Eye (tissue), 1 donor: ENCODE measurements at places on chromosomes 1 and 21.
A peak's percentile ranks its signal among the peaks of the same experiment; 100 is the strongest.

GRCh38 chr1:25174730-25175612 lies 57.3 kb downstream of the SYF2 start:
- no peak for DNase-seq

- peak; percentile 33 for DNase-seq
Measured at GRCh38 chr1:164895026-164895912, 336.3 kb downstream of the PBX1 start.

DNA sequence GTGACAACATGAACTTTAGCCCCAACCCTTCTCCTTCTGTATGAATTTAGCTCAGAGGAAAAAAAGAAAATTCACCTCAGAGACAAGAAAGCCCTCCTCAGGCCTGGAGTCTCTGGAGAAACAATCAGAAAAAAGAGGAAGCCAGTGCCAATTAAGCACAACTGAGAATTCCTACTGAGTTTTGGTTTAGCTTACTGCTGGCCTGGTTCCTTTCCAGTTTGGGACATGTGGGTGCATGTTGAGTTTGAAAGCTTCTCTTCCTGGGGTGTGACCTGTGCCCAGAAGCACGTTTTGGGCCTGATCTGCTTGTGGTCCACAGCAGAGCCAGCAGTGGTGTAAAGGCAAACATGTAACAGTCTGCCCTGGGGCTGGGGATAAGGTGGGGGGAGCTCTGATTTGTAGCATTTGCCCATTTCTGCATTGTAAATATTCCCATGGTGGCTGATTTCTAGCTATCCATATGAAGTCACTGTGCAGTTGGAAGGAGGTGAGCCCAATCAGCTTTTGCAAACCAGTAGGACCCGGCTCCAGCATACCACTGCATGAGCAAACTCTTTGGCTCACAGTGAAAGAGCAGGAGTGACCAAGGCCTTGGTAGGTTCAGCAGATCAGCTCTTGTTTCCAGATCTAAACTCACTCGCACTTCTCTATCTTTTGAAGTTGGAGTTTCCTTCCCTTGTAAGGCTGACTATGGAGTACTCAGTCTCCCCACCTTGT lies 4.7 kb upstream of the THEM5 start:
- DNase-seq: no peak

DNA sequence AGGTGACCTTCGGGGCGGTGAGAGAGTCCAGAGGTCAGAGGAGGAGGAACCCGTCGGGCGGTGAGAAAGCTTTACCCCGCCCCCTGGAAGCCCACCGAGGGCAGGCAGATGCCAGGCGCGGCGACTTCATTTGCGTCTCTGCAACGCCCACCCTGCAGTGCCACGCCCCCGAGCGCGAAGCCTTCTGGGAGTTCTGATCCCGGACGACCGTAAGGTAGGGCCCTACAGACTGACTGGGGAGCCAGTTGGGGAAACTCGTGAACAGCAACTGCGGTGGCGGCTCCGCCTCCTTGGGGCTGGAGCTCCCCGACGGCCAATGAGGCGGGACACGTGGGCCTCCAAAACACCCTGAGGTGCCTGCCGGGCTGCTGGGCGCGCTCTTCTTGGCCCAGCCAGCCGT lies 46.0 kb upstream of the EDARADD start:
- DNase-seq: no peak

DNA sequence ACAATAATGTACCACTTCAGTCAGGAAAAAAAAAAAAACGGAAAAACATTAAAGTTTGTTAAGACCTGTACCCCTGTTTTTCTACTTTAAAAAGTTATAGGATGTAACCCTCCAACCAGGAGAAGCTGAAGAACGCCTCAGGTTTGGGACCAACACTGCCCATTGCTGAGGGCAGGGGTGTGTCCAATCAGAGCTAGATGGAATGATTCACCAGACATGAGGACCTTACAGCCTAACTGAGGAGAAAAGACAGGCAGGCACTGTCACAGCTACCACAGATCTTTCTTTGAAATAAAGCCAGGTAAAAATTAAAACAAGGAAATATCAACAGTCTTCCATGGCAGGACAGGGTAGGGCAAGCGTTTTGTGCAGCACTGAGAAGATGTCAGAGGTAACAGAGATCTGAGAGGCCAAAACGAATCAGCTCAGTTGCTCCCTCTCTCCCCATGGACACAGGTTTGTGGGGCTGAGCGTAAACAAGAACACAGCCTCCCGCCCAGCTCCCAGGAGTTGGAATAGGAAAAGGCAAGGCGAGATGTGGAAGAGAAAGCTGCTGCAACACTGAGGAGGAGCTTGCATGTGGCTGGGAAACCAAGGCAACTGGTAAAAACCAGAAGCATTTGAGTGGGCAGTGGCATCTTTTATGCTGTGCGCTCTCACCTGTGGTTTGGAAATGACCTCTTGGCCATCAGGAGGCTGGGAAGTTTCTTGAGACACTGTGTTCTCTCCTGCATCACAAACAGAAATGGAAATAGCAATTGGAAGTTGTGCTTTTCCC lies 34.0 kb downstream of the SEC16B start:
- DNase-seq: no peak
